Thymus (tissue), 14 donors: ENCODE measurements at places on chromosomes 11 and 22. TPM values are rescaled to one million over a fixed set of nuclear protein-coding genes. Genes with fewer than 3 reads are reported as not detected.

Gene SYT12
- total RNA-seq, result 0.09 TPM

DNA sequence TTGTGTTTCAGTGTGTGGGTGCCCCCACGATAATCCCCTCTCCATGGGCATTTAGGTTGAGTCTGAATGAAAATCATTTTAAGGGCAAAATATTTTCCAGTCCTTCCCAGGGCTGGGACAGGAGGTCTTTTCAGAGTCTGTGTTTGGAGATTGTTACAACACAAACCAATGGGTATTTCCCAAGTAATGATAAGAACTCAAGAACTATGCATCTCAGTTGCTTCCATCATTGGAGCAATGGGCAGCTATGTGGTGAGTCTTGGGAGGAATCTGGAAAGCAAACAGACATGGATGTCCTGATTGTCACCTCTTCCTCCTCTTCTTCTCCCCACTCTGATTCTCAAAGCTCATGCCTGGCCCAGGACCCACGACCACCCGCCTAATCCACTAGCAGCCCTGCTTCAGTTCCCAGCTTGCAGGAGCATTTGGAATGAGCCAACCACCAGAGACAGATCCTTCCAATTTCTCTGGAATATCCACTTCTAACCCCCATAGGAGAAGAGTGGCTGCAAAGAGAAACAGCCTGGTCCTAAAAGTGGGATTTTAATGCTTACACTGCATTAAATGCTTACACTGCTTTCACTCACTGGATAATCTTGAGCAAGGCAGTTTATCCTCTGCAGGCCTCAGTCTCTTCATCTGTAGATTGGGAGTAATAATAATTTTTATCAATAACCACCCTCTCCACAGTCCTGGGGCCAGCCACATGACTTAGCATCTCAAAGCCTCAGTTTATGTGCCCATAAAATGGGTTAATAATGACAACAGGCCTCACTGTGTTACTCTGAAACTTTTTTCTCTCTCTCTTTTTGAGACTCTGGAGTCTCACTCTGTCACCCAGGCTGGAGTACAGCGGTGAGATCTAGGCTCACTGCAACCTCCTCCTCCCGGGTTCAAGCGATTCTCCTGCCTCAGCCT, 404.3 kb downstream of the MN1 start:
- DNase-seq, result no peak

DNA sequence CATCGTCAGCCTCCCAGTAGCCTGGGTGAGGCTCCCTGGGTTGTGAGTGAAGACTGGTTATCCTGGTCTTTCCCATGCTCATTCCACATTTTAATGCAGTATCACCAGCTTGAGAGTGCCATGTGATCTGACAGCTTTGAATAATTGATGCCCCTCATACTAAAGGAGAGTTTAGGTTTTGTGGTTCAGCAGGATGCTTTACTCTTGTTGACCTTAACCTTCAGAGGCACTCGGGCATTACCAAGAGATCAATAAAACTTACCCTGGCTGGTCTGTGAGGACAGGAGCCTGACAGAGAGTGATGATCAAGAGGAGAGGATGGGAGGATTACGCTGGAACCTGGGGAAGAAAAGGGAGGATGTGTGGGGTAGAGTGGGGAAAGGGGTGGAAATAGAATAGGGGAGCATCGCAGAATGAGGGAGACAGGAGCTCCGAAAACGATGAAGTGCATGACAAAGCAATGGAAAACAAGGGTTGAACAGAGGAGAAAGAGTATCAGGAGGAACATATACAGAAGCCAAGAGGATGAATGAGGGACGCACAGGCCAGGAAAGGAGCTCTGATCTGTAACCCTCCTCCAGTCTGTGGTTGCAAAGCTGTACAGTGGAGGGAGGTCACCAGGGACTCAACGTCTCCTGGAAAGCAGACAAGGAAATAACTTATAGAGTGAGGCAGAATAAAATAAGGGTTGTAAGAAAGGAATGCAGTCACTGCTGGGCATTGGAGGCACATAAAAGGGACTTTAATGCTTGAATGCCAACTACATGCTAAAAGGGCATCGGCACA, 594.5 kb downstream of the NTM start:
- DNase-seq, result no peak

GRCh38 chr11:44258839-44259420, 51.0 kb downstream of the ALX4 start:
- no peak for DNase-seq

GRCh38 chr11:78664636-78665035, 90.0 kb upstream of the NARS2 start:
- no peak for DNase-seq

DNA sequence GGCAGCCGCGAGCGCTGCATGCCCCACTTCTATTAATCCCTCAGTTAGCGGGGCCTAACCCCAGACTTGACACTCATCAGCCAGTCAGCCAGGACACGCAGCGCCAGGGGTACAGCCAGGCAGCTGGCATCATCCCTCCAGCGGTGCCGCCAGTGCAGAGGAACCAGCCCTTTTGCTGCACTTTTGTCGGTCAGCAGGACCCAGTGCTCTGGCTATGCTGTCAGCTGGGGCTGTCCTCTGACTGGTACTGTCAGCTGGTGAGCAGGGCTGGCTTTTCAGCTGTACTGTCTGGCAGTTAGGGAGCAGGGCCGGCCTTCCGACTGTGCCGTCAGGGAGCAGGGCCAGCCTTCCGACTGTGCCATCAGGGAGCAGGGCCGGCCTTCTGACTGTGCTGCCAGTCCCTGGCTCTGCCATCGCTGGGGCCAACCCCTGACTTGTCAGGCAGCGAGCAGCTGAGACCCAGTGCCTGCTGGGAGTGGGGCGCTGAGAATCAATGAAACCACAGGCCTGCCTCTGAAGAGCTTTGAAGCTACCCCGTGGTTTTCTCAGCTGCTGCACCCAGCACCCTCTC, 115.4 kb downstream of the KIAA1671 start:
- peak; percentile 86 for DNase-seq

DNA sequence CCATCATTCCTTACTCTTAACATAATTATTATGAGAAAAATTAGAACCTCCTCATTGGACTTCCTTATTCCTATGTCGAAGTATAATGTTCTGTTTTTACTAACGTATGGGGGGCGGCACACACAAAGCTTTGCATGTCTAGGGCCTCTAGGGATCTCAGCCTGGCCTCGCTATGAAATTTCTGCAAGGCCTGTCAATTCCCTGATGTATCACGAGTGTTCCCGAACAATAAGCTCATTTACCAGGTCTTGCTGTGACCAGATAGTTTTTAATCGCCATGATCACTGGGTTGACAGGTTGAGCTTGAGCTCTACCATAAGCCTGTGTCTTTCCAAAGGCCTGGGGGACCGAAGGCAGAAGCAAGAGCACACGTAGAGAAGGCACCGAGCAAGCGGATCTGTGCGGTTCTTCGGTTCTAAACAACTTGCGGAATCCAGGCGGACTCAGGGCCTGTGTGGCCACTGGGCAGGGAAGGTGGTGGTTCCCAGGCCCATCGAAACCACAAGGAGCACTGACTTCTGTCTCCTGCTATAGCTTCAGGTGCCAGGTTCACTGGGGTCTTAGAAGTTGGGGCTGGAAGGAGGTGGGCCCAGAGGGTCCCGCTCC, 10.4 kb upstream of the FXYD2 start:
- no peak for DNase-seq

GRCh38 chr11:102470251-102470650, 17.7 kb upstream of the TMEM123 start:
- peak; percentile 62 for DNase-seq

GRCh38 chr11:127806501-127806900, 780.9 kb downstream of the ETS1 start:
- no peak for DNase-seq

DNA sequence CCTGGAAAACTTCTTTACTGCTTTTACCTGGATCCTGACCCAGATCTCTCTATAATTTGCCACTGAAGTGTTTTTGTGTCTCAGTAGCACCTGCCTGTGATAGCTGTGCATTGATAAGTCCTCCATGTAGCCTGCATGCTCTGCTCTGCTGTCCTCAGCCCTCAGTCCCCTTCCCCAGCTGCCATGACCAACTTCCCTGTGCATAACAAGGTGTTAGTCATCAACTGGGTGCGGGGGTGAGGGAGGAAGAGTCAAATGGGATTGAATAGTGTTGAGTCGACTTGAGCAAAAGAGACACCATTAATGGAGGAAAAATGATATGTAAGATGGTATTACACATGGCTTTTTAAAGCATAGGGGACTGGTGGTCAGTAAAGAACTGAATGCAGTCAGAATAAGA, 92.2 kb upstream of the PLET1 start:
- DNase-seq, result no peak

DNA sequence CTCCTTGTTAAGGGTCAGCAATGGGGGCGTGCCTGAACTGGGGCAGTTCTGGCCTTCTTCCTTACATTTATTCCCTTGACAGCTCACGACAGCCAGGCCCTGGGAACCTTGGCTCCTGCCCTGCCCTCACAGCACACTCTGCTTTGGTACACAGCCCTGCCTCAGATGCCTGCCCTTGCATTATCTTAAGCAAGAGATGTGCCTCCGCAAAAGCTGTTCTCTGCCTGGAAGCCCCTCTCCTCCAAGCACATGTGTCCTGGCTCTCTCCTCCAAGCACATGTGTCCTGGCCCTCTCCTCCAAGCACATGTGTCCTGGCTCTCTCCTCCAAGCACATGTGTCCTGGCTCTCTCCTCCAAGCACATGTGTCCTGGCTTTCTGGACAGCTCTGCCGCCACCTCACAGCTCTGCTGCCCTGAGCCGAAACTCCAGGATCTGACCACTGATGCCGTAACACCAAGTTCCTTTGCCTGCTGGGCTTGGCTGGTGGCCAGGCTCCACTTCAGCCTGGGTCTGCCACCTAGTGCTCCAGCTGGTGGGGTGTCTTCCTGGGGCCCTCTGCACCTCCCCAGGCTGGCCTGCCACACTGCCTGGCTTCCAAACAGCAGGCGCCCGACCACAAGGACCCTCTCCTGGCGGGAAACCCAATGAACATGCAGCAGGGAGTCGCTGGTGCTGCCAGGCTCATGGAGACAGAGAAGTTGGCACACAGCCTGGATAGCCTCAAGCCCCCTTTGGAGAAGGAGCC, 53.0 kb downstream of the SCUBE1 start:
- DNase-seq, result no peak

GRCh38 chr22:38783095-38783615, 10.8 kb downstream of the DNAL4 start:
- DNase-seq, result no peak

DNA sequence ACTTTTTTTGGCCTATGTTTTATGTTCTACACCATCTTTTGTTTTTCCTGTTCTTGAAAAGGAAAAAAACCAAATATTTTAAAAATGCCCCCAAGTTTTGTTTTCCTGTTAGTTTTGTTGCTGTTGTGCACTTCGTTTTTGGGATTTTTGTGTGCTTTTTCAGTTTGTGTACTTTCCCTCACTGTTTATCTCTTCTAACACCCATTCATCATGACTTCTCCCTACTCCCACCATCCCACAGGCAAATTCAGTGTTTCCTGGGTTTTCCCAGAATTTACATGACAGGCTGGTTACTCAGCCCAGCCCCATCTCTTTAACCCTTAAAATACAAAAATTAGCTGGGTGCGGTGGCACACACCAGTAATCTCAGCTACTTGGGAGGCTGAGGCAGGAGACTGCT, 15.6 kb downstream of the TMEM123 start:
- DNase-seq, result no peak

DNA sequence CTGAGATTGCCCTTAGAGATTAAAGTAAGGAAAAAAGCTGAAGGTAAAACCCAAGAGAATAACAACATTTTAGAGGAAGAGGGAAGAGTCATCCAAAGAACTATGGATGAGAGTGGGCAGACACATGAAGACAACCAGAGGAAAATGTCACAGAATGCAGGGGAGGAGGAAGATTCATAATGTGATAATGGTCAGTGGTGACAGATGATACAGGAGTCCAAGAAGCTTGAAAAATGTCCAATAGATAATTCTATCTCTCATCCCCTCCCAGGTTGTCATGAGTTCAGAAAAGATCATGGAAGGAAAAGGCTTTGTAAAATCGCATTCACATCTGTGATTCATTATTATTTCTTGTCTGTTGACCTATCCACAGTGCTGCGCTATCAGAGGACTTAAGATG, 282.3 kb upstream of the CCDC90B start:
- no peak for DNase-seq
